ENCODE measurements at places on chromosomes 4 and X.

DNA sequence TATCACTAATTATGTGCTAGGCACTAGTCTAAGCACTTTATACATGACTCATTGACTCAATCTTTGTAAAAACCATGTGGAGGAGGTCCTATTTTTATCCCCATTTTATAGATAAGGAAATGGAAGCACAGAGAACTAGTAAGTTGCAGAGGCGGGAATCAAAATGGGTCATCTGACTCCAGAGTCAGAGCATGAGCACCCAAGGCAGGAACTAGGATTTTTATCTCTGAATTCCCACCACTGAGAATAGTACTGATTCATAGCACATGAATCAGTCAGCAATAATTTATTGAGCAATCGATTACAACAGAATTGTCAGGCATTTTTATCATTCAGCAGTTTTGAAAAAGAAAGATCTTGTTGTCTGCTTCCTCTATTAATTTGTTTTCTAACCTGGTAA lies 19.3 kb downstream of the SCARB2 start:
- DNase-seq = no peak

GRCh38 chrX:72368796-72369195 lies 63.1 kb upstream of the CITED1 start:
- DNase-seq = no peak

DNA sequence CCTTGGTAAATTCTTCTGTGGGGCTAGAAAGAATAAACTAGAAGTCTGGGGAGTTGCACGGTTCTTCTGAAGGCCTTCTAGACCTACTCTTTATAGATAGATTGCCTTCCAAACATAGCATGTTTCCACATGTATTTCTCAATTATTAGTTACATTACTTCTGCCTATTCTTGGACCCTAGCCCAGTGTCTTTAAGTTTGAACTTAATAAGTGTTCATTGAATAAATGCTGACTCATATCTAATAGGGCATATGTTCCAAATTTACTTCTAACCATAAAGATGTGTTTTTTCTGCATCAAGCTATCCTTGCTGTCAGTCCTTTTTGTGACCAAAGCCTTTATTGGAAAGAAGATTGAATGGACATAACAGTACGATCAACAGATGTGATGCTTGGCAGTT lies 503.6 kb upstream of the ZFP42 start:
- DNase-seq = no peak

GRCh38 chr4:1242506-1243450 lies 6.2 kb downstream of the CTBP1 start:
- DNase-seq = no peak

DNA sequence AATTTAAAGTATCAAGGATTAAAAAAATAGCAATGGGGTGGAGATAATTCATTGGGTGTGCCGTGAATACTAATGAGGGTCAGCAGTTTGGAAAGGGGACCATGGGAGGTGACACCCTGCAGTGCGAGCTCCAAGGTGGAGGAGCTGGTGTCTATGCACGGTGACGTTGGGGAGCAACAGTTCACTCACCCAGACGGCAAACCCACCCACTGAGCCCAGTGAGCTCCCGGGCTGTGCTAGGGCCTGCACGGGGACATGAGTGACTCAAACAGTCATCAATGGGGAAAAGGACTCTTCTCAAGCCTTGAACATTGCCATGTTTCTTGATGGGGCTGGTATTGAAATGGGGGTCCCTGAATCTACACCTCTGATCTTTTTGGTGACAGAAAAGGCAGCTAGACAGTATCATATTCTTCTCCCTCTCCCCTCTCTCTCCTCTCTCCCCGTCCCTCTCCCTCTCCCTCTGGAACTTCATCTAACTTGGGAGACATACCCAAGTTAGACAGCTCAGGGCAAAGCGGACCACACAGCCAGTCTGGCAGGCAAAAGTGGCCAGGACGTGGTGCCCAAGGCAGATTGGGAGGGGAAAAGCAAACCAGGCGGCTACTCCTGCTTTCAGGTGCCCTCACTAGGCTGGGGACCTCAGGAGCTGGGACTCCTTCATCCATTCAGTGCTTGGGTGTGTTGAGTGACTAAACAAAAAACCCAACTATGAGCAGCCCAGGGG lies 26.3 kb upstream of the PPP2R2C start:
- DNase-seq = no peak

- DNase-seq = no peak
These were observed 9.7 kb upstream of the PDGFC start for GRCh38 chr4:156981262-156981769.

DNA sequence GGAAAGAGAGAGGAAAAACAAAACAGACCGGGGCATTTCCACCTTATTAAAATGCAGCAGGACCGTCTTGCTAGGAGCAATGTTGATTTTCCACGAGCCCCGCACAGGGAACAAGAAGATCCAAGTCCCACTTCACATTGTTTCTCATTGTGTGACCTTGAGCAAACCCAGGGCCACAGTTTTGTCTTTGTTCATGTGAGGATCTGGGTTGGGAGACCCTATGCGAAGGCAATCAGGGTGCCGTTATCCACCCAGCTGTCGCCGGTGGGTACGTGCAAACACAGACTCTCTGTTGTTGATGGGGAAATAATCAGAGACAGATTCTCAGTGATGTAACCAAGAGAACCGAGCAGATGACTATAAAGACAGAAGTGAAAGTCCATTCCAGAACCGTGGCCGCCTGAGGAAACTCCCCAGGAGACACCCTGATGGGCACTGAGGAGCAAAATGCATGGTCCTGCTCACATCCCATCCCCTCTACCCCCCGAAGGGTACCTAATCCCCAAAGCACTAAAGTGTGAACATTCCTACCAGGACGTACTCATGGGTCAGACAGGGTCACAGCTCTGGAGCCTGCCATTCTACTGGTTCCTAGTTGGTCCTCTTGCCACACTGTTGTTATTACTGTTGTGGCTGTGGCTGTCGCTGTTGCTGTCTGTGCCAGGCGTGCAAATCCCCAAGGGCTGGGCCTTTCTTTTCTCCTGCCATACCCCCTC lies 102.7 kb upstream of the RBPJ start:
- no peak for DNase-seq

GRCh38 chrX:30364229-30364628 lies 55.0 kb upstream of the NR0B1 start:
- peak; percentile 88 for DNase-seq

DNA sequence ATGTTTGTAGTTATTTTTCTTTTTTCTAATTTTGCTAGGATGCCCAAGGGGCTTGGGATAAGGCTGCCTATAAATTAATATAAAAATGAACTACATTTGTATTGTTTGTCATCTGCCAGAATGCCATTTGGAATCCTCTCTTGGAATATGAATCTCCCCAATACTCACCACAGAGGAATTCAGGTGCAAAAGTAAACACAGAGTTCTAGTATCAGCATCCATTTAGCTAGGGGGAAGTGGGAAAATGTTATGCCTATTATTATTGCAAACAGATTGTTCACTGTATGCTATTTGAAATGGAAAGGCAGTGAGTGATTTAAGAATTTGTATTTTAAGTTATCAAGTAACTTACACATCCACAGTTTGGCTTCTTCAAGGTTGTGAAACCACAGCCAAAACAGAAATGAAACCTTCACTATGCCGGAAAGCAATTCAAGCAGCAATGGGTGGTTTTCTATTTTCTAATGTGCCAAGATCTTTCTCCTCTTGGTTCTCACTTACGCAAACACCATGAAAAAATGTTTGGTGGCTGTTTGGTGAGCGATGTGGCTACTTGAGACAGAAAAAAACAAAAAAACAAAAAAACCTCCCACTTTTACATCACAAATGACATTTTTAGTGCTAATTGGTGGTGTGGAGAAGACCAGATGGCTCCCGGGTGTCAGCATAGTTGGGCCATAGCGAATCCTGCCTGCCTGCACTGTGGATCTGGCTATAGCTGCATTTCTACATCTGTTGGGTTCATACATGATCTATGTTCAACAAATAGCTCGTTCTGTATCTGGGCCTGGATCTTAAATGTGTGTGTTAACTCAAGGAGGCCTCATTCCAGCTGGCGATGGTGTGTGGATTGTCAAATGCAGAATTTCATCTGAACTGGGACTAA lies 200.8 kb upstream of the GIMD1 start:
- no peak for DNase-seq

DNA sequence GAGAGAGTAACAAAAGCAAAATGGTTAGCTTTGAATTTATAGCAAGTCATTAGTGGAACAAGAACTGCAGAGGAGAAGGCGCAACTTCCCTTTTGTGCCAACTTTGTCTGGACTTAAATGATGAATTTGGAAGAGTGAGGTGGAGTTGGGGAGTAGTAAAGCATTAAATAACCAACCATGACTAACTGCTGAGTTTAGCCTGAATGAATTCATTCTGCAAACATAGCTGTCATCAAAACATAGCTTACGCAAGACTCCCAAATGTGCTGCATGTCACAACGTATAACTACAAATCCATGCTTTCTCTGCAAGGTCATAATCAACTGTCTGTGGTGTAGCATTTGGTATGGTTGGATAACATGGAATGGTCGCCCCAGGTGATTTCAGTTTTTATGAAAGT lies 75.9 kb upstream of the RPL34 start:
- DNase-seq = no peak

GRCh38 chr4:72442715-72443114 lies 126.3 kb downstream of the ADAMTS3 start:
- no peak for DNase-seq

- no peak for DNase-seq
These were observed 3.1 kb upstream of the C4orf17 start for GRCh38 chr4:99507762-99508161.

DNA sequence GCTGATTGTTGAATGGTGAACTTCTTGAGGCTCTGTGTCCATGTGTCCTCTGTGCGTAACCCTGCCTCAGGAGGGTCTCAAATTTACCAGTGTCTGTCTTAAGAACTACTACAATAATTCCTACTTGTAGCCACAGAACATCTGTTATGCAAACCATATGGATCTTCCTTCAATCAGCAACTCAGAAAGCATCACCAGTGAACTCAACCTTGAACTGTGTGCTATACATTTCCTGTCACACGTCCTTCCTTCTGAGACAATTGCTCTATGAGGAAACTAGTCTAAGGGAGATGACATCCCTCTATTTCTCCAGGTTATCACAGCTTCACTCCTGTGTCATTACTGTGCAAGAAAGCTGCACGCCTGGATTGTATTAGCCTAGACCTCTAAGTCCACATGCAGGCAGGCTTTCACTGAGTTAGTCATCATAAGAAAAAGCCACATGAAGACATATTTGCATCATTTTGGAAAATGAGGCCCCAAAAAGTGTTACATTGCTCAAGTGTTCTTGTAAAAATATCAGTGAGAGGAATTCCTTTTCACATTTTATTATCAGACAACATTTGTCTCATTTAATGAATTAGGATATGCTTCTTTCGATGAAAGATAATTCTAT lies 157.8 kb downstream of the AFF2 start:
- no peak for DNase-seq

DNA sequence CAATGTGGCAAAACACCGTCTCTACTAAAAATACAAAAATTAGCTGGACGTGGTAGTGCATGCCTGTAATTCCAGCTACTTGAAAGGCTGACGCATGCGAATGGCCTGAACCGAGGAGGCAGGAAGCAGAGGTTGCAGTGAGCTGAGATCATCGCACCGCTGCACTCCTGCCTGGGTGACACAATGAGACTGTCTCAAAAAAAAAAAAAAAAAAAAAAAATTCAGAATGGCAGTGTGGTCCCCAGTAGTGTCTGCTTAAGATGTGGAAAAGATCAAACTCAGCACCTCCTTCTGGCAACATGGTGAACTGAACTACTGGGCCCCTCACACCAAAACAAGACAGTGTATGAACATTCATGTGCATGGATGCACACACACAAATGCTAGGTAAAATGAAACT lies 32.2 kb downstream of the SMS start:
- no peak for DNase-seq

- DNase-seq = no peak
These were observed 26.7 kb downstream of the GPR82 start for GRCh38 chrX:41750716-41751115.

DNA sequence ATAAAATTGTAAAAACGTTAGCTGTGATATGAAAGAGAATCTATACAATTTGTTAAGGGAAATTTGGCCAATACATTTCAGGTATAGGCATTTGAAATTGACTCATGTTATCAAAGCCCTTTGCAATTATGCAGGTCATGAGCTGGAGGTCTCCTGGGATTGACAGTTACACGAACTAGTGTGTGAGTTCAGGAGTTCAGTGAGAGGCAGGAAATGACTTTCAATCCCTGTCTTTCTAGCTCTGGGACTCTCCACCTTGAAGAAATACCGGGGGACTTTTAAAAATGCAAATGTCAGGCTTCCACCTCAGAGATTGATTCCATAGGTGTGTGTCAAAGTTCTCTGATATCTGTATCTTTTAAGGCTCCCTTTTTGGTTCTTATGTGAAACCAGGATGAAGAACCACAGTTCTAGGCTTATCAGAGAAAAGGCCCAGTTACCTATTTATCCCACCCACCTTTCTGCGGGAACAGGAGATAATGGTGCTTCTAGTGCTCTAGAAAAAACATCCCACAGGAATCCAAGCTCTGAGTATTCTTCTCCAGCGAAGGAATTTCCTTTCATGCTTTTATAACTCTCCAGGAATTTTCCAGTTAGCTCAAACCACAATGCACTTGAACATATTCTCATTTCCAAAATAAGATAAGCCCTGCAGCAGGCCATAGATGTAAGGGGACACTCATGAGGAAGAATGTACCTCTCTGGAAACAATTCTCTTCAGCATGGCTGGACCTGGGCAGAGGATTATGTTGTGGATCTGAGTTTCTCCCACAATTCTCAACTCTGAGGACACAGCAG lies 501.0 kb downstream of the IDS start:
- DNase-seq = no peak

GRCh38 chrX:9905288-9905687 lies 61.9 kb upstream of the CLDN34 start:
- no peak for DNase-seq

DNA sequence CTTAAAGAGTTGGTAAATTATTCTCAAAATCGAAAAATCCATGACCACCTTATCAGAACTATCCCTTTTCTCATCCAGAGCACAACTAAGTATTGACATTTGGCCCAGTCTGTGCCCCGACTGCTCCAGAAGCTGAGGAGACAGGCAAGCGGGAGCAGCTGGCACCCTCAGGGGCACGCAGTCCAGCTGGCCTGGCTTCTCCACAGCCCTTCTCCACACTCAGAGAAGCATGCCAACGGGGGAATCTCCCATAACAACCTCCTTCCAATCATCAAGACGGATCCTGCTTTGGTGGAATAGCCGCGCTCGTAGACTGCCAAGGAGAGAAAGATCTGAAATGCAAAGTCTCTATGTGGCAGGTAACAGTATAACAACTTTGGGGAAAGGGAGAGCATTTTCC lies 85.4 kb downstream of the AFAP1 start:
- no peak for DNase-seq

- DNase-seq = no peak
These were observed 136.4 kb downstream of the TRIML1 start for GRCh38 chr4:188275686-188276085.

GRCh38 chr4:95217197-95217596 lies 331.6 kb downstream of the UNC5C start:
- no peak for DNase-seq

GRCh38 chrX:142238536-142238935 lies 33.4 kb upstream of the MAGEC2 start:
- DNase-seq = no peak

Measured in NCI-H2081 (cell line).